ENCODE measurements at places on chromosomes 6 and 20.
A peak's percentile ranks its signal among the peaks of the same experiment; 100 is the strongest.

GRCh38 chr6:126662966-126663365 is 323.1 kb downstream of the CENPW start:
- DNase-seq: no peak

DNA sequence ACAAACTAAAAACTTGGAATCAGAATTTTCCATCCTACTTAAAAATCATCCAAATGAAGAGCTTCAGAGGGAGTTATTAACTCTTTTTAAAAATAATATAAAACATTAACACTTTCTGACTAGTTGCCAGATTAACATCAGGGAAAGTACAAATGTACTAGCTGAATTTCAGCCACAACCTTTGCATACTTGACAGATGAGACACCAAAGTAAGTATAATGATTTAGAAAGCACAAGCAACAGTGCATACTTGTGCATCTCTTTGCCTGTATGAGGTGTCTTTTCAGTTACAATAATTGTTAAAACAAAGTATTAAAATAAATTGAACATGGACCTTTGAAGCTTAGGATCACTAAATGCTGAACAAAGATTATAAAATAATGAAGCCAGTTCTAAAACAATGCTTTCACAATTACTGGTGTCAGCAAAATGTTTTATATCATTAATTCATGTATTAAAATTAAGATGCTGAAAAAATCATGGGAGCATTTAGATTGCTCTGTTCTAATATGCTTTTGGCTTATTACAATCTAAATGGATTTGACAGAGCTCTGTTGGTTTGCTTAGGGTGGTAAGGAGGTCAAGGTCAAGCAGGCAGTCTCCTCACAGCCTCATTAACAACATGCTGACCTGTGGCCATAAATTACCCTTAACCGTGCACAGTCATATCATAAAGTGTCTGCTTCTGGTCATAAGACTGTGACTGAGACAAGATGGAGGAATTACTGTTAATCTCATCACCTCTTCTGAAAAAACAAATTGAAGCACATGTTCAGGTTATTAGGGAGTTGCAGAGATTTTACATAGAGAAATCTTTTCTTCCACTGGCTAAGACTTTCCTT is 15.1 kb downstream of the RNF217 start:
- DNase-seq: no peak

DNA sequence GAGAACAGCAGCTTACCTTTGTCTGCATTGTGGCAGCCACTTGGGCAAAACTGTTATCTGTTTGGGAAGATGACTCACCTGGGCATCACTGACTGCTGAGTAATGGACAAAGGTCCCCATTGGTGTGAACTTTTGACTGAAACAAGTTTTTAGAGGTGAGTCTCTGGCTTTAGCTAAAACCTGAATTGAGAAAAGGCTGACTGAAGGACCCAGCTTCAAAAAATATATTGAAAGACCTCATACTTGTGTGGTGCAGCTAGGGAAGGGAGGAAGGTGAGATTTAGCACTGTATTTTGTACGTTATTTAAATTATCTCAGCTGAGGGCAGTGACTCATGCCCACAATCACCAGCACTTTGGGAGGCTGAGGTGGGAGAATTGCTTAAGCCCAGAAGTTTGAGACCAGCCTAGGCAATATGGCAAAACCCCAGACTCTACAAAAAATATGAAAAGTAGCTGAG is 4.5 kb upstream of the CITED2 start:
- DNase-seq: peak; percentile 28

- DNase-seq: no peak
Measured at GRCh38 chr6:17677602-17678001, 29.1 kb downstream of the NUP153 start.

- DNase-seq: no peak
Measured at GRCh38 chr6:87555506-87555905, 34.3 kb downstream of the RARS2 start.

DNA sequence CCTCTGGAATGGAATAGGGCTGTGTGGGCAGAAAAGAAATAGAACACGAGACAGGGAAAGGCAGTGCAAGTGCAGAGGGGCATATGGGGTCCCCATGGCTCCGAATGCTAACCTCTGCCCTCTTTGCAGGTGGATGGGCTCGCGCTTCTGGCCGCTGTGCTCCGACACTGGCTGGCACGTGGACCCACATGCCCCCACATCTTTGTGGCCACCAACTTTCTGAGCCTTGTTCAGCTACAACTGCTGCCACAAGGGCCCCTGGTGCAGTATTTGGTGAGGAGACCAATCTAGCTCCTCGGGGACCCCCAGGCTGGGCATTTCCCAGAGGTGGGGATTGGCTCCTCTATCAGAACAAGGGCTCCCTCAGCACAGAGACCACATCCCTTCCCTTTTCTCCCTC is 1.1 kb upstream of the SAPCD1 start:
- DNase-seq: no peak

GRCh38 chr6:11424395-11425034 is 113.0 kb upstream of the TMEM170B start:
- no peak for DNase-seq

DNA sequence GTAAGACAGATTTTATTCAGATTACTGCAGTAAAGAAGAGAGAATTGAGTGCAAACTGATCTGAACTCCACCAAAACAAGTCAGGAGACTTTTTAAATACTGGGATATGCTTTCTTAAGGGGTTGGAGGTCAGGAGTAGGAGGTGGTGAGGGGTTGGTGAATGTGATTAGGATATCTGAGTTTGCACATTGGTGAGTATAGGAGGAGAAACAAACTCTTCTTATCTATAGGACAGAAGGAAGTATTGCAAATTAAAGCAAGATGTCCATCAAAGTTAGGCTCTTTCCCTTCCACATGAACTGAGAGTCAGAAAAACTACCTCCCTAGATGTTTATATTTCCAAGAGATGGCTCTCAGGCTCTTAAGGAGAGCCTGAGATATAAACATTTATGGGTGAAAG is 114.6 kb upstream of the HTR1E start:
- DNase-seq: no peak

DNA sequence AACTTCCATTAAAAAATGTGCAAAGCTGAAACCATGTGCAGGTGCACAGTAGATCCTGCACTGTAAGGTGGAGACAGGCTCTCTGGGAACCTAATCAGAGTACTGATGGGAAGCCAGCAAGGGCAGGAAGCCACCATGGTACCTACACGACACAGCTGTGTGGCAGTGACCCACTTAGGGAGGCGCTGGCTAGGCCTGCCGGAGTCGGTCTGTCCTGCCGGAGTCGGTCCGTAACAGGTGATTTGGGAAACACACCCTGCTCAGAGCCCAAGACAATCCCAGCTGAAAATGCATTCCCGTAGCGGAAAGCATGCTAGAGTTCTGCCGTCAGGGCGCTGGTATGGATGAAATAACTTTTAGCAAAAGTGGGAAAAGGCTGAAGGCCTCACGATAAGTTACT is 17.2 kb downstream of the TXNDC5 start:
- DNase-seq: no peak

GRCh38 chr20:8809107-8809953 is 259.6 kb upstream of the PLCB4 start:
- DNase-seq: no peak

DNA sequence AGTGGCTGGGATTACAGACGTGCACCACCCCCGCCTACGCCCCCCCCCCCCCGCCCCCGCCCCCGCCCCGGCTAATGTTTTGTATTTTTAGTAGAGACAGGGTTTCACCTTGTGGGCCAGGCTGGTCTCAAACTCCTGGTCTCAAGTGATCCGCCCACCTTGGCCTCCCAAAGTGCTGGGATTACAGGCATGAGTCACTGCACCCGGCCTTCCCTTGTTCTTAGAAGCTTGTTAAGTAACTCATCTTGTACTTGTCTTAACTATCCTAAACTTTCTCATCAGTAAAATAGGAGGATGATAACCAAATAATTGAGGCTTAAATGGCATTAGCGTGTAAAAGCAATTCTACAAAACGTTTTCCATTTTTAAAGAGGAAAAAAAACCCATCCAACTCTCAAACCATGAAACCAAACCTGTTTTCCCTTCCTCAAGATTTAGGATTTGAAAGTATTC is 4.2 kb downstream of the CDYL start:
- no peak for DNase-seq

DNA sequence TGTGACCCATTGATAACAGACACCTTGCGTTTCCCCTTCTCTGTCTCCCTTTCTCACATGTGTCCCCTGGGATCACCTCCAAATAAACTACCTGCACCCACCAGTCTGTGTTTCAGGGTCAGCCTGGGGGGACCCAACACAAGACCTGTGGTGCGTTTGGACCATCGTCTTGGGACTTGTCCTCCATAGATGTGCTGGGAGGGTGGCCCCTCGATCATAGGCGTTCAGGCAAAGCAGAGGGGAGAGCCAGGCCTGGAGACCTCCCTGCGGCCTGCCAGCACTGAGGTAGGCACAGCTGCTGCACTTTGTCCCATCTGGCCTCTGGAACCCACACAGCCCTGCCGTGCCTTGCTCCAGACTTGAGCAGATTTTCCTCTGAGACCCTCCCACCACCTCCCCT is 18.1 kb downstream of the CST9 start:
- DNase-seq: no peak

DNA sequence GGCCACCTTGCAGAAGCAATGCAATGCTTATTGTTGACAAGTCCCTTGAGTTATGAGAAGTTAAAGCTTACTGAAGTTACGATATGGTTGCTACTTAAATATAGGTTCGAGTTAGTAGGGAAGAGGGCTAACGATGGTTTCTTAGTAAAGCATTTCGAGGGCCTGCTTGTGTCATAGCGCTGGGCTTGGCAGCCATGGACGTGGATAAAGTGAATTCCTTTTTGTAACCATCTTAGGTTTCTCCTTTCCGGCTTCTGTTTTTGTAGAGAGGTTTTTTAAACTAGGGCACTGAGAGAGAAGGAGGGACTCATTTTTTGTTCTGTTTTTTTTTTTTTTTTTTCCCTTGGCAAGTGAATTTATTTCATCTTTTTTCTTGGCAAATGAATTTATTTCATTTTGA is 27.6 kb downstream of the TIAM2 start:
- DNase-seq: no peak
